ENCODE measurements at places on chromosomes 4 and X.

DNA sequence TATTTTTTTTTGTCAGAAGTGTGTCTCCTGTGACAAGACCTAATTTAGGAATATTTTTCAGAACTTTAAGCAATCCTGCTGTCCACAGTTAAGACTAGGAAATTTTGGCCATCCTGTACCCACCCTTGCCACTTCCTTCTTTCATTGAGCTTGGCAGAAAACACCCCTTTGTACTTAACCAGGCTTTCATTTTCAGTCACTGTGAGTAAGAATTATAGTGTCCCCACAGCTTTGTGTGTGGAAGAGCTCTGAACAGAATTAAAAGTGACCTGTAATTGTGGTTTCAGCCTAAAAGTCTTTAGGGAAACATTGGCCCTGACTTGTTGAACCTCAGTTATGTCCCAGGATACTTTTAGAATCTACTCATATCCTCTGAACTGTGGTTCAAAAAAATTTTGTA lies 153.7 kb upstream of the BMP3 start:
- no peak for DNase-seq

DNA sequence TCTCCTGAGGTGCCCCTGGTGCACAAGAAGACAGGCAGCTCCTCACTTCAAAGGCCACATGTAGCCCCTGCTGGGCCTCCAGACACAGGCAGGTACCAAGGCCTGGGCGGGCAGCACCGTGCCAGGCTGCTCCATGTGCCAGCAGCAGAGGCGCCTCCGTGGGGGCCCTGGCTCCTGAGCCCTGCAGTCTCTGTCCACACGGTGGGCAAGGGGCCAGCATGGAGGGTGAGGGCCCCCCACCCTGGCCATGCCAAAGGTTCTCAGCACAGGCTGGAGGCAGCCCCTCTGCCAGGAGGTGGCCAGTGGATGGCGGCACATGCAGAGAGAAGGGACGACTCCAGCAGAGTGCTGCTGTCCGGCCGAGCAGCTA lies 72.6 kb downstream of the FAM53A start:
- DNase-seq, result peak; percentile 17

- no peak for DNase-seq
Measured at GRCh38 chr4:15158406-15159091, 156.3 kb downstream of the CPEB2 start.

DNA sequence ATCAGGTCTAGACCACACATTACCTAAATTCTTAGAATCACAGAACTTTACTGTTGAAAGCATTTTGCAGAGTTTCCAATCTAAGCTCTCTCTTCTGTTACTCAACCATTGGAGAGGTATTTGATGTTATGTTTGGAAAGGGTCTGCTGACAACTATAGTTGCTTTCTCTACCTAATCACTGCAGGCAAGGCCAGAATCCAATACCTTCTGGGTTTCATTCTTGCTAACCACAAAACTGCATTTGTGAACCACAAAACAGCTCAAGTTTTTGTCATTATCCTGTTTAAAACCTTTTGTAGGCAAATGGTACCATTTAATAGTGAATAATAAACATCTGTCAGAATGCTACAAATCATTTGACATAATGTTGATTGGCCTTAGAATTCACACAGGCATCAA lies 380.1 kb downstream of the GASK1B start:
- DNase-seq, result no peak

- no peak for DNase-seq
Measured at GRCh38 chr4:19774690-19775256, 476.9 kb upstream of the SLIT2 start.

GRCh38 chrX:153870791-153871360 lies 15.1 kb downstream of the L1CAM start:
- DNase-seq, result peak; percentile 57

- DNase-seq, result no peak
Measured at GRCh38 chr4:96912716-96913115, 1072.8 kb downstream of the PDHA2 start.

GRCh38 chr4:188387179-188387791 lies 248.0 kb downstream of the TRIML1 start:
- DNase-seq, result no peak

DNA sequence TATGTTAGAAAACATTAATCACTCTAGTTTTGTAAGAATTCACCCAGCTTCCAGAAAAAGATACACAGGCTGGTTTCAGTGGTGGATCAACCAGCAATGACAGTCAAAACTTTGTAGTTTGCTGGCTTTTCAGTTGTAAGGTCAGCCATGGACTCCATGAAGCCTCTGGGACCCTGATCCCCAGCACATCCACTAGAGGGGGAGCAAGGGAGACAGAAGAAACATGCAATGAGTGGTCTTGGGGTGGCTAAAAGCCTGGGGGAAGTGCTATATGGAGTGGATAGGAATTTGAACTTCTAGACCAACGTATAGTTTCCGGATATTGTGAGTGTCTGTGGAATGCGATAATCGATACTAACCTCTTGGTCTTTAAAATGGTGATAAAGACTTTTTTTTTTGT lies 72.7 kb downstream of the AFF2 start:
- no peak for DNase-seq

- DNase-seq, result no peak
Measured at GRCh38 chr4:25347971-25348370, 29.1 kb upstream of the ANAPC4 start.

DNA sequence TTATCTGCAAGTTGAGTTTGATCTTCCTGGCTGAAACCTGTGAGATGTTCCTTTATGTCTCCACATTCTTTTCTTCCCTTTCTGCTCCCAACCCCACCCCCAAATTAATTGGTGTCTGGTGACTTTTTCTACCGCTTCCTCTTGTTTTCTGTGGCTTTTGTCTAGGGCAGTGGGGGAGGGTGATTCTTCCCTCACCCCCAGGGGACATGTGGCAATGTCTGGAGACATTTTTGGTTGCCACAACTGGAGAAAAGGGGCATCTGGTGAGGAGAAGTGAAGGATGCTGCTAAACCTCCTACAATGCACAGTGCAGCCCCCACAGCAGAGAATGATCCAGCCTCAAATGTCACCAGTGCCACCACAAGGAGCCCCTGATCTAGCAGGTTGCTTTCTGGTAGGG lies 152.9 kb downstream of the NHS start:
- DNase-seq, result no peak

DNA sequence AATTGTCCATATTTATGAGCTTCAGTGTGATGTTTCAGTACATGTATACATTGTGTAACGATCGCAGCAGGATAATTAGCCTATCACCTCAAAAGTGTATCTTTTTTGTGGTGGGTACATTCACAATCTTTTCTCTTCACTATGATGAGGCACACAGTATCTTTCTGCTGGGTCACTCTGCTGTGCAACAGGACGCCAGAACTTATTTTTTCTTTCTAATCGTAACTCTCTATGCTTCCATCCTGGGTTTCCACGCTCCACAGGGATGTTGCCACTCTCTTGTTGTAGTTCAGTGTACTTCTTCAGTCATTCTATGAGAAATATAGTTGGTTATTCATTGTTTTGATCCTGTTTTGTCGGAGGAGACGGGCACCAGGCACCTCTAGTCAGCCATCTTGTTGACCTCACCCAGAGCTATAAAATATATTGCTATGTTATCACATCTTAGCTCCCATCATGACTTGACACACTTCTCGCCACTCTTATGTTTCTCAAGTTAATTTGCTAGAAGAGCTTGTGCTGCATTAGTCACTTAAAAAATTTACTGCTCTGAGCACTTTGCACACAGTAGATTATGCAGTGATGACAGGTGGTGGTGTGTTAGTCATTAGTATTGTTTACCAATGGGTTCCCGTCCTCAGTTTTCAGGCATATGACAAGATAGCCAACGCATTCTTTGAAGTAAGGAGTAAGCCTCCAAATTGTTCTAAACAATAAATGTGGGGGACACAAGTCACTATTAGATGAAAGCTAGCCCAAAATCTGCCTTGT lies 1002.7 kb upstream of the PCDH7 start:
- no peak for DNase-seq

GRCh38 chrX:74107666-74108065 lies 196.3 kb upstream of the ZCCHC13 start:
- DNase-seq, result no peak

- no peak for DNase-seq
Measured at GRCh38 chr4:86261636-86262035, 98.2 kb downstream of the MAPK10 start.

GRCh38 chr4:80276931-80277330 lies 10.5 kb downstream of the FGF5 start:
- no peak for DNase-seq

GRCh38 chrX:13283950-13284546 lies 35.8 kb downstream of the ATXN3L start:
- DNase-seq, result no peak

DNA sequence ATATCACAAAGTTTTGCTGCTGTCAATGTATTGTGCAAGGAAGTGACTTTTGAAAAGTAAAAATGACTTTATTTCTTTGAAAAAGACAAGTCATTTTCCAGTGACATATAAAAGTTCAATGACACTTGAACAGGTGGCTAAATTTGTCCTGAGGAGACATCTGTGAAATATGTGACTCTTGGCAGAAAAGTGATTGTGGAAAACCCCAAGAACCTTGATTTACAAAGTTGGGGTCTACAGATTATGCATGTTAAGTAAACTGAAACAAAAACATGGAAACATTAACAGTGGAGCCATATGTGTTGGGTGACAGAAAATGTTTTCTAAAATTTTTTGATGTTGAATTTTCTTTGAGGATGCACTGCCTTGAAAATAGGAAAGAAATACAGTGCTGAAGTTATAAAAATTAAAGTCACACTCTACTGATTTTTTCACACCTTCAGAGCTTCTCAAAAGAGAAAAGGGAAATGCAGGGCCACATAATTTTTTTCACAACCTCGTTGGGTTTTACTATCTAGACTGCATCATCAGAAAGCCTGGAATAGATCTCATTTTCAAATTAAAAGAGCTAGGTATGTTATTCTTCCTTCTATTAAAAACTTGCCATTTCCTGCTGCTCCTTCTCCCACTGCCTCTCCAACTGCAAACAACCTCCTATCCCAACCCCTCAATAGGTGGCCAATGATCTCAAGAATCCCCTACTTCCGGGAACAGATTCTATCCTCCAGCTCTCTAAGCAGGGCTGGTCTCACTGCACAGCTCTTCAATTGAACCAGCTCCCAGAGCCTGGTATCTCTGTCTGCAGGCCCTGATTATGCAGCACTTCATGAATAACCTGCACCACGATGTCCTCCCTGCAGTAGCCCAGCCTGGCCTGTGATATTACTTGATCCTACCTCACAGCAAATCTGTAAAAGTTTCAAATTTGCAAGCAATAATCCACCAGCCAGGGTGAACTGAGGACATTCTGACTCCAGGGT lies 570.8 kb upstream of the CPEB2 start:
- DNase-seq, result no peak

- no peak for DNase-seq
Measured at GRCh38 chr4:188246488-188246887, 107.2 kb downstream of the TRIML1 start.

DNA sequence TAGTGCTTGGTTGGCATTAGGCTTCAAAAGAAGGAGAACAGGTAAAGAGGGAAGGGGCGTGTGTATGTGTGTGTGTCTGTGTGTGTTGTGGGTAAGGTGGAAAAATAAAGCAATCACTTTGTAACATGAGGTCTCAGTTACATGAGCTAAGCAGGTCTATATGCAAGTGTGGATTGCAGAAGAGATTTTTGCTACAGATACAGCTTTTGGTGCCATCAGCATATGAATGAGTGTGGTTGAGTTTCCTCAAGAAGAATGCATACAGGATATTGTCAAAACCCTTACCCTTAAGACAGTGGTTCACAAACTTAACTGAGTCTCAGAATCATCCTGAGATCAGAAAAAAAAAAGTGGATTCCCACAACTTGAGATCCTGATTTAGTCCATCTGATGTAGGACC lies 220.5 kb upstream of the HTR2C start:
- no peak for DNase-seq

- DNase-seq, result no peak
Measured at GRCh38 chrX:47458528-47458927, 24.5 kb downstream of the ZNF41 start.

DNA sequence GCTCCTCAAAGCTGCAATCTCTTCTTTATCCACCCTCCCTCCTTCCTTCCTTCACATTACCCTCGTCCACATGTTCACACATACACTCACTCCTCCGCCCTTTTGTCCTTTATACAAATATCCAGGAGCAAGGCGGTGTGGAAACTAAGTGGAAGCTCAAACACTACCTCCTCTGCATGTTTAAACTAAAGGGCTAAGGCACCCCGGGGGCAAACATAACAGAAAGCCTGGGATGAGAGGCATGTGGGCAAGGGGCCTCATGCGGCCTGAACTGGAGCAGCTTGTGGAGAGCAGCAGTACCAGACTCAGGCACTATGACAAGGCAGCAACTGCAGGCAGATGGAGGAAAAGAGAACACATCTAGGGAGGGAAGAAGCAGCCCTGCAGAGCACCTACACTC lies 9.5 kb downstream of the MAB21L2 start:
- DNase-seq, result no peak

DNA sequence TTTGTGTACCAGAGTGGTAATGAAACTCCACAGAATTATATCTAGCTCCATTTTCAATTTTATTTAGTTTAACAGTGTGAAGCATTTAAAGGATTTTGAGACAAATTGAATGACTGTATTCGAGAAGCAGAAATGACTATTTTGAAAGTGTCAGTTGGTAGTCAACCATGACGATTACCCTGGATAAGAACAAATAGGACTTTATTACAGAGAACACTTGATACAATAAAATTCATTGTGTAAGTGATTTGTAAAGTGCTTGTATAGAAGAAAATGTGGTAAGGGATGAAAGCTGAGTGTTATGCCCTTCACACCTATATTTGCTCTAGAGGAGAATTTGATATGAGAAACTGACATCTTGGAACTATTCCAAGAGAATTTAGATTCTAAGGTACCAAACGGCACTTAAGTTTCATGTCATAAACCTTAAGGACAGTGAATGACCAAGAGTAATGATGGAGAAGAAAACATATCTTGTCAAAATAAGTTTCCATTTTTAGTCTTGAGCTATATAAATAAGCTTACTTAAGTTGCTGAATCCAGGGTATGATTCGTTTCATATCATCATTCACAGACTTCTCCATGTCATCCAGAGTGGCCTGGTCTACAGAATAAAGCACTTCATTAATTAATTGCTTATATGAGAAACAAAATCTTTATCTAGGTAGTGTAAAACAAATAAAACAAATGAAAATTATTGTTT lies 34.6 kb downstream of the MED14 start:
- DNase-seq, result no peak
